ENCODE measurements at places on chromosomes 11 and 22.
A peak's percentile ranks its signal among the peaks of the same experiment; 100 is the strongest.

GRCh38 chr11:46006418-46007070 is 84.1 kb downstream of the LARGE2 start:
- peak; percentile 61 for DNase-seq

DNA sequence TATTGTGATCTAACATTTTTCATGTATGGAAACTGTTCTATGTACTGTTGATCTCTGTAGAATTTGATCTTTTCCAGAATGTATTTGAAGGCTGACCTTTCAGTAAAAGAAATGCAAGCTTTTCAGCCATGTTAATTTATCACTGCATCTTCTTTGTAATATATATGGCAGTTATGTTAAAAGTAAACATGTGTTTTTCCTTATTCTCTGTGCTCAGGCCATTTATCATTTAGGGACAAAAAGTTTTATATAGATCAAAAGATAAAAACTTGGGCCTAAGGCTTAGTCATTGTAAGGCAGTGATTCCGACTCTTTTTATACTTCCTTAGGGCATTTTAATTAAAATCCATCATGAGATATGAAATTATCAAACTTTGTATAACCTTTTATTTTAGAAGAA is 48.7 kb downstream of the KDM2A start:
- DNase-seq: no peak

DNA sequence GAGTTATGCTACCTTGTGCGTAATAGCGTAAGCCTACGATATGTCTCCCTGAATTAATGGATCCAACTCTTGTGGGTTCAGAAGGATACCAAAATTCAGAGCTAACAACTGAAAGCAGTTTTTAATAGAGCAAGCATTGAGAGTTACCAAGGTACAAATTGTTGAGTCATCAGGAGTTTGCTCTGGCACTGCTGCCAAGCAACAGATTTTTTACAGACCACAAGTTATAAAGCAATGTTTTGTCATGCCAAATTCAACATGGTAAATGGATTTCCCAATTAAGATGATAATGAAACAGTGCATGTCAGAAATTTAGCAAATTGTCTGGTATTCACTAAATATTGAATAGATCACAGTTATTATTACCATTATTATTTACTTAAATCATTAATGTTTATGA is 295.6 kb downstream of the NELL1 start:
- DNase-seq: no peak

- no peak for DNase-seq
Observed at GRCh38 chr11:133803026-133803425, 42.3 kb downstream of the SPATA19 start.

- DNase-seq: no peak
Observed at GRCh38 chr11:28903716-28904115, 795.5 kb downstream of the METTL15 start.

DNA sequence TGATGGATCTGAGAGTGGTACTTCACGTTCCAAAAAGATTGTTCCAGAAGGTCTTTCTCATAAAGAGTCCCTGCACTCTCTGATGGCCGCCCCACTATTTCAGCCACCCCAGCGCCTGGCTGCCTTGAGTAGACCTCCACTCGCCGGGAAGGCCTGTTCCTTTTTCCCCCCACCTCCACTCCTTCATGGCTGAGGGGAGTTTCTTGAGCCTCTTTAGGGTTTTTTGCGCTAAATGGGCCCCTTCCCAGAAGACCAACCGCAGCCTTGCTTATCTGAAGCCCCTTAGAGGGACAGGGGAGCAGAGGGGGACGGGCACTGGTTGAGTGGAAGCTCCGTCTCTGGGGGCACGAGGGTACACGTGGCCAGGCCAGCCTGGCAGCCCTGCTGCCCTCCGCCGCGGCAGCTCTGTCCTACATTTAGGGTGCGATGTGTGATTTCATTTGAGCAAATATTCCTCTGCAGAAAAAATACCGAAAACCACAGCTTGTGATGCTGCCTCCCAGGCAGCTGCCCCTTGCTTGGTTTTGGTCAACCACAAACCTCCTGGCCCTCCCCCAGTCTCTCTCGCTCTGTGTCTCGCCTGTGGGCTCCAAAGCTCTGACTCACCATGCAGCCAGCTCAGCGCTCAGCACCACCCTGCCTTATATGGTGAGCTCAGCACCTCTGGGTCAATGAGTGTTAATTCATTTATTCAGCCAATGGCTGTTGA is 88.7 kb downstream of the TP53I11 start:
- peak; percentile 60 for DNase-seq

DNA sequence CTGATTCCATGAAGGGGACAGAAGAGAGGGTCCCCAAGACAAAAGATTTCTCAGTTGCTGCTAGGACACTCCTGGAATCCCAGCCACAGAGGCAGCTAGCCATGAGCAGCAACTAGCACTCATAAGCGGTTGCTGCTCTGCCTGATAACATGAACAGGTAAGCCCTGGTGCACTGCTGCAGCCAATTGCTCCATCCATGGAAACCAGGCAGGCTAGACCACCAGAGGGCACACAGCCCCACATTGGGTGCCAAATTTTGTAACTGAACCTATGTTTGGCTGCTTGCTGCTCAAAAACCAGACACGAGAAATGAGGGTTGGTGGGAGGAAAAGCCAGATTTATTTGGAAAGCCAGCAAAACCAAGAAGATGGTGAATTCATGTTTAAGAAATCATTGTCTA is 21.9 kb upstream of the QSER1 start:
- DNase-seq: no peak

GRCh38 chr11:65437436-65438227 is 15.0 kb downstream of the NEAT1 start:
- no peak for DNase-seq

DNA sequence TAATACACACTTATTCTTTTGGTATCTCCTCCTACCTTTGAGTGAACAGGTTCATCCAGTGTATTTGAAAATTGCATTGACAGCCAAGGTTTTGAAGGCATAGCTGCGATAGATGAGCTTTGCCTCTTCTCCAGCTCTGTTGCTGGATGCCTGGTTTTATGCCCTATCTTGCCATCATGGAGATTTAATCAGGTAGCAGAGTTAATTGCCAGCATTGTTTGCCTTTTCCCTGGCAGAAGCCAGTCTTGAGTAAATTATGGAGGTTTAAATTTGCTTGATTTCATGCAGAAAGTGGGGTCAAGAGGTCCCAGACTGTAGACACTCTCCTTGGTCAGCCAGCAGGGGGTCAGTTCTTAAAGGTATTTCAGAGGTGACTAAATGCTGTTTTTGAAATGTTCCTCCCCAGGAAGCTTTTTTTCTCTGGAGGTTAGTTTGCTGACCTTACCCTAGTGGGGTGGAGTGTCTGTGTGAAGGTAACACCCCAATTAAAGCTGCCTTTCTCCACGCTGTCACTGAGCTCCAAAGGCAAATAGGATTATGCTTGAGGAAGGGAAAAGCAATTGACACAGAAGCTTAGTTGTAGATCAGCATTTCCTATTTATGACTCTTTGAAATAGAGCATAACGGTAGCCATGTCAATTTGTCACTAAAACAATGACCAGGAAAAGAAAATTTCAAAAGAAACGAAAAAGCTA is 96.0 kb downstream of the EXT2 start:
- DNase-seq: no peak

DNA sequence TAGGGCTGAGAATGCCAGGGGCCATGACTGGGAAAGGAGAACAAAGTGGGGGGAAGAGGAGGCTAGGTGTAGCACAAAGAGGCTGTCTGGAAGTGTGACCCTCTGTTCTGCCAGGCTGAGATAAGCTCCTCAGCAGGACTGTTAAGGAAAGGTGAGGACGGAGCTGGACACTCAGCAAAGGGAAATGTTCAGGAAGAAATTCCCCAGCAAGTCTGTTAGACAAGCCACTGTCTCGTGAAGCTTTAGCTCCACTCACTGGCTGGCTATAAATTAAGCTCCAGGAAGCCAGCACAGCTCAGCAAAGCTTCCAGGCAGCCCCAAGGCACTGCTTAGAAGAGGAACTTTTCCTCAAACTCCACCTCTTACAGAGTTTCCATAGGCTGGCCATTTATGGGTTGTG is 181.2 kb upstream of the API5 start:
- no peak for DNase-seq

GRCh38 chr11:114015117-114015516 is 40.2 kb downstream of the HTR3A start:
- DNase-seq: no peak
